Endothelial cell (in vitro differentiated cells): ENCODE measurements at places on chromosomes 12 and 14.

- DNase-seq: peak; percentile 7
- H3K27me3 ChIP-seq: no peaks in the 10 kb centered on the region
- peaks cover 26% of the 10 kb centered on the region for H3K4me1 ChIP-seq
- no peak overlapping the region for H3K4me3 ChIP-seq
Measured at GRCh38 chr12:89117448-89118034, 234.8 kb downstream of the DUSP6 start.

DNA sequence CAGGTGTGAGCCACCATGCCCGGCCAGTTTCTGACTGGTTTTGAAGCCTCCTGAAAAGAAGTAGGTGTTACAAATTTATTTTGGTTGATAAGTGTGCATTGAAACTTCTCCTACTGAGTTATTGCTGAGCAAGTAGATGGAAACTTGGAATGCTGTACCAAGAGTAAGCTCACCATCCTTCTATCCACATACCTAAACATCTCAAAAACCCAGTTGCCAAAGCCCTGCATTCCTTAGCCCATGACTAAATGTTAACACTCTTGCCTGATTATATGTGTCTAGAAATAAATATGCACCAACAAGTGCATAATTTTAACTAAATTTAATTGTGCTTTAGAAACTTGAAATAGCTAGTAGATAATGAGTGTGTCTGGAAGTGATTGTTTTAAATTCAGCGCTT lies 357.8 kb downstream of the DUSP6 start:
- DNase-seq: no peak
- H3K27ac ChIP-seq: no peak overlapping the region
- H3K4me1 ChIP-seq: no peaks in the 10 kb centered on the region

DNA sequence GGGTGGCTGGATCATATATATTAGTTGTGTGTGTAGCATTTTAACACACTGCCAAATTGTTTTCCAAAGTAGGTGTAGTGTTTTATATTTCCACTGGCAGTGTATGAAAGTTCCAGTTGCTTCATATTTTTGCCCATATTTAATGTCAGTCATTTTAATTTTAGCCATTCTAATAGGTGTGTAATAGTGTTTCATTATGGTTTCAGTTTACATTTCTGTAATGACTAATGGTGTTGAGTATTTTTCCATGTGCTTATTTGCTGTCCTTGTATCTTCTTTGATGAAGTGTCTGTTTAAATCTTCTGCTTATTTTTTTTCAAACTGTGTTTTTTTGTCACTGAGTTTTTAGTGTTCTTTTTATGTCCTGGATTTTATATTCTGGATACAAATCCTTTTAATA lies 8.7 kb downstream of the TBC1D15 start:
- peaks cover 6% of the 10 kb centered on the region for H3K27me3 ChIP-seq
- no peak overlapping the region for H3K4me3 ChIP-seq
- peaks cover 4% of the 10 kb centered on the region for H3K4me1 ChIP-seq

DNA sequence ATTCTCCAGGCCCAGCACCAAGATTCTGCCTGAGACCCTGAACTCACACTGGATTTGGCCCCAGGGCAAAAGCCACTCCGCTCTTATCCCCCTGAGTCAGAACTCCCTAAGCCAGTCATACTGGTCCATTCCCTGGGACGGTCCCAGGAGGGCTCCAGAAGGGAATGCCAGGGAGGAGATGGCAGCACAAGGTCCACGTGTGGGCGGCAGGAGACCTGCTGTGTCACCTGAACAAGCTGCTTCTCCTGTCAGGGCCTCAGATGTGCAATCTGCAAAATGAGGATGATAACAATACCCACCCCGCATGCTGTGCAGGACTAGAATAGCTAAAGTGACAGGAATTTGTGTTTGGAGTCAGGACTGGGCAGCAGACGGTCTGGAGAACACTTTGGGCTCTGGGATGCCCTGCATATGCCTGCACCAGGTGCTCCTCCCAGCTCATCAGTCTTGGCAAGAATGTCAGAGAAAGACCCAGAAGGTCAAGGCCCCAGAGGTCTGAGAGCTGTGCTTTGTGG lies 40.3 kb downstream of the CMKLR1 start:
- DNase-seq: no peak
- H3K27me3 ChIP-seq: peaks cover 7% of the 10 kb centered on the region

- H3K36me3 ChIP-seq: peaks cover 31% of the 10 kb centered on the region
- peaks cover 21% of the 10 kb centered on the region for H3K27me3 ChIP-seq
- DNase-seq: peak; percentile 67
Measured at GRCh38 chr12:46373301-46374296, 1.0 kb upstream of the SLC38A2 start.

DNA sequence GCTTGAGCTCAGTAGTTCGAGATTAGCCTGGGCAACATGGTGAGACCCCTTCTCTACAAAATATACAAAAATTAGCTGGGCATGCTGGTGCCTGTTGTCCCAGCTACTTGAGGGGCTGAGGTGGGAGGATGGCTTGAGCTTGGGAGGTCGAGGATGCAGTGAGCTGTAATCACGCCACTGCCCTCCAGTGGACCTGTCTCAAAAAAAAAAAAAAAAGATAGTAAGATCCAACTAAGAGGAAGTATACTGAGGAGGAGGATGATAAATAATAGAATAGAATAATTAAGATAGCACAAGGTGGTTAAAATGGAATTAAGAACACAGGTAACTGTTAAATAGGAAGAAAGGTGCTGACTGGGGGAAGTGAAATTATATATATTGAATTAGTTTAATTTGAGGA lies 37.0 kb upstream of the BAZ1A start:
- H3K27me3 ChIP-seq: no peaks in the 10 kb centered on the region
- DNase-seq: no peak
- no peaks in the 10 kb centered on the region for H3K4me1 ChIP-seq
- no peak overlapping the region for H3K27ac ChIP-seq
- no peaks in the 10 kb centered on the region for H3K36me3 ChIP-seq

GRCh38 chr12:101299346-101299745 lies 19.4 kb downstream of the UTP20 start:
- H3K27me3 ChIP-seq: no peaks in the 10 kb centered on the region
- no peak overlapping the region for H3K27ac ChIP-seq
- no peaks in the 10 kb centered on the region for H3K4me1 ChIP-seq
- no peak for DNase-seq
- peaks cover 26% of the 10 kb centered on the region for H3K36me3 ChIP-seq

DNA sequence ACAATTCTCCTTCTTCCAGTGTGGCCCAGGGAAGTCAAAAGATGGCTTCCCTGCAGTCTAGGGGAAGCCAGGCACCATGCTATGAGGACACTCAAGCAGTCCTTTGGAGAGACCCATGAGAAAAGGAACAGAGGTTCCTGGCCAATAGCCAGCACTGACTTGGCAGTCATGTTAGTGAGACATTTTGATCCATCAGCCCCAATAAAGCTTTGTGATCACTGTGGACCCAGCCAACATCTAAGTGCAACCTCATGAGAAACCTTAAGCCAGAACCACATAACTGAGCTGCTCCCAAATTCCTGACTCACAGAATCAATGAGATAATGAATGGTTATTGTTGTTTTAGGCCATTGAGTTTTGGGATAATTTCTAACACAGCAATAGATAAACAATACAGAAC lies 51.0 kb upstream of the NAP1L1 start:
- H3K27ac ChIP-seq: no peak overlapping the region
- no peak for DNase-seq
- H3K4me3 ChIP-seq: no peak overlapping the region
- H3K27me3 ChIP-seq: peaks cover 3% of the 10 kb centered on the region
- H3K4me1 ChIP-seq: no peaks in the 10 kb centered on the region

DNA sequence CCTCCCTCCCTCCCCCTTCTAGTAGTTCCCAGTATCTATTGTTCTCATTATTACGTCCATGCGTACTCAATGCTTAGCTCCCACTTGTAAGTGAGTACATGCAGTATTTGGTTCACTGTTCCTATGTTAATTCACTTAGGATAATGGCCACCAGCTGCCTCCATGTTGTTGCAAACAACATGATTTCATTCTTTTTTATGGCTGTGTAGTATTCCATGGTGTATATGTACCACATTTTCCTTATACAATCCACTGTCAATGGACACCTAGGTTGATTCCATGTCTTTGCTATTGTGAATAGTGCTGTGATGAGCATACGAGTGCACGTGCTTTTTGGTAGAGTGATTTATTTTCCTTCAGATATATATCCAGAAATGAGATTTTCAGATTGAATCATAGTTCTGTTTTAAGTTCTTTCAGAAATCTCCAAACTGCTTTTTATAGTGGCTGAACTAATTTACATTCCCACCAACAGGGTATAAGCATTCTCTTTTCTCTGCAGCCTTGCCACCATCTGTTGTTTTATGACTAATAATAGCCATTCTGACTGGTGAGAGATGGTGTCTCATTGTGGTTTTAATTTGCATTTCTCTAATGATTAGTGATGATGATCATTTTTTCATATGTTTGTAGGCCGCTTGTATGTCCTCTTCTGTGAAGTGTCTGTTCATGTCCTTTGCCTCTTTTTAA lies 17.9 kb upstream of the CLEC7A start:
- no peaks in the 10 kb centered on the region for H3K36me3 ChIP-seq
- H3K27ac ChIP-seq: no peak overlapping the region
- DNase-seq: no peak
- H3K4me1 ChIP-seq: no peaks in the 10 kb centered on the region

GRCh38 chr12:91663310-91663709 lies 480.7 kb upstream of the DCN start:
- no peak for DNase-seq
- H3K36me3 ChIP-seq: no peaks in the 10 kb centered on the region
- no peak overlapping the region for H3K4me3 ChIP-seq

GRCh38 chr12:102759466-102759865 lies 157.6 kb downstream of the PAH start:
- H3K4me3 ChIP-seq: no peak overlapping the region
- H3K36me3 ChIP-seq: no peaks in the 10 kb centered on the region
- H3K27me3 ChIP-seq: no peaks in the 10 kb centered on the region
- DNase-seq: no peak

GRCh38 chr14:51097287-51097686 lies 2.4 kb upstream of the TRIM9 start:
- no peak overlapping the region for H3K4me3 ChIP-seq
- H3K27ac ChIP-seq: no peak overlapping the region
- DNase-seq: no peak
- H3K27me3 ChIP-seq: peaks cover 18% of the 10 kb centered on the region

GRCh38 chr14:102019006-102019540 lies 54.7 kb downstream of the DYNC1H1 start:
- H3K27me3 ChIP-seq: no peaks in the 10 kb centered on the region
- H3K4me1 ChIP-seq: no peaks in the 10 kb centered on the region
- DNase-seq: no peak
- H3K36me3 ChIP-seq: peaks cover 61% of the 10 kb centered on the region

- no peak for DNase-seq
- no peaks in the 10 kb centered on the region for H3K36me3 ChIP-seq
- H3K27me3 ChIP-seq: no peaks in the 10 kb centered on the region
- no peaks in the 10 kb centered on the region for H3K4me1 ChIP-seq
- no peak overlapping the region for H3K27ac ChIP-seq
Measured at GRCh38 chr14:94876306-94876705, 106.4 kb upstream of the GSC start.

DNA sequence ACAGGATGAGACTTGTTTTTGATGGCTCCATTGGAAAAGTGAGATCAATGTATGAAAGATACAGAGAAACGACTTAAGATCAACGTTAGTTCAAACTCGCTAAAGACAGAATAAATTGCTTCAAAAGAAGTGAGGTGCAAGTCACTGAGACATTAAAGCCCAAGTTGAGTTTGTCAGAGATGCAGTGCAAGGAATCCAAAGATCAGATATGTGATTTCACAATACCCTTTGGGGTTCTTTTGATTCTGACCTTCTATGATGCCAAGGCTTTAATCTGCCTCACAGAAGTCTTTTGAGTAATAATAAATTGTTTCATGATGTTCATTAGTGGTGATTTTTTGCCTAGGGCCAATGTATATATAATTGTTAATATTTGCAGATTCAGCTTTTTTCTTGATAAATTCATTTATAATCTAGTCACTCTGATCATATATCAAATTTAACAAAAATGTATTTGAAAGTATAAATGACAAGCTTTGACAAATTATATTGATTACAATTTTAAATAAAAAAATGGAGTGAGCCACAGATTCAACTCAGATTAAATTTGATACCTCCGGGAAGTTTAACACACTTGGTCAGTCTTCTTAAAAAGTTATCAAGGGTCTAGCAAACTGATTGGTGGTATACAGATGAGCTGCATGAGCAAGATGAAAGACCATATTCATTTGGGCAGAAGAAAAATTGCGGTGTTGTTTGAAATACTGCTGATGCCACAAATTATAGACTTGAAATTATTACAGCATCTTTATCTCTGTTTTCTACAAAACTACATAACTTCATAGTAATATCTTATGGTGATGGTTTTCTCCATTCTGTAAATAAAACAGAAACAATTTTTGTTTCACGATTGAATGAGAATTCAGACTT lies 144.8 kb upstream of the FAR2 start:
- H3K27ac ChIP-seq: no peak overlapping the region
- no peaks in the 10 kb centered on the region for H3K36me3 ChIP-seq
- H3K27me3 ChIP-seq: no peaks in the 10 kb centered on the region
- no peak for DNase-seq
- H3K4me3 ChIP-seq: no peak overlapping the region

GRCh38 chr14:67889455-67889854 lies 69.9 kb downstream of the RAD51B start:
- H3K27me3 ChIP-seq: no peaks in the 10 kb centered on the region
- H3K27ac ChIP-seq: no peak overlapping the region
- H3K36me3 ChIP-seq: no peaks in the 10 kb centered on the region

- no peak overlapping the region for H3K4me3 ChIP-seq
- DNase-seq: no peak
- peaks cover 2% of the 10 kb centered on the region for H3K36me3 ChIP-seq
- no peak overlapping the region for H3K27ac ChIP-seq
- no peaks in the 10 kb centered on the region for H3K27me3 ChIP-seq
Measured at GRCh38 chr14:106879241-106879640, 1352.9 kb downstream of the TMEM121 start.

GRCh38 chr14:99348816-99349614 lies 77.0 kb upstream of the BCL11B start:
- no peak for DNase-seq
- no peaks in the 10 kb centered on the region for H3K4me1 ChIP-seq
- peaks cover 5% of the 10 kb centered on the region for H3K36me3 ChIP-seq
- H3K27ac ChIP-seq: no peak overlapping the region
- no peak overlapping the region for H3K4me3 ChIP-seq
- H3K27me3 ChIP-seq: peaks cover 6% of the 10 kb centered on the region

GRCh38 chr14:79395061-79395460 lies 816.2 kb downstream of the DIO2 start:
- DNase-seq: no peak
- H3K36me3 ChIP-seq: no peaks in the 10 kb centered on the region
- no peak overlapping the region for H3K4me3 ChIP-seq
- H3K4me1 ChIP-seq: peaks cover 2% of the 10 kb centered on the region

- H3K4me3 ChIP-seq: no peak overlapping the region
- H3K4me1 ChIP-seq: no peaks in the 10 kb centered on the region
- H3K36me3 ChIP-seq: no peaks in the 10 kb centered on the region
- H3K27me3 ChIP-seq: no peaks in the 10 kb centered on the region
- DNase-seq: no peak
Measured at GRCh38 chr12:106733660-106734059, 40.8 kb upstream of the RIC8B start.

- H3K27ac ChIP-seq: no peak overlapping the region
- H3K27me3 ChIP-seq: peaks cover 12% of the 10 kb centered on the region
- H3K4me1 ChIP-seq: no peaks in the 10 kb centered on the region
- no peak overlapping the region for H3K4me3 ChIP-seq
- peaks cover 17% of the 10 kb centered on the region for H3K36me3 ChIP-seq
- no peak for DNase-seq
Measured at GRCh38 chr14:104396682-104397470, 182.7 kb upstream of the C14orf180 start.
